WTC11 (cell line): ENCODE measurements at places on chromosomes 1 and 21.

GRCh38 chr1:7478809-7479499 lies 292.1 kb upstream of the VAMP3 start:
- DNase-seq: no peak

DNA sequence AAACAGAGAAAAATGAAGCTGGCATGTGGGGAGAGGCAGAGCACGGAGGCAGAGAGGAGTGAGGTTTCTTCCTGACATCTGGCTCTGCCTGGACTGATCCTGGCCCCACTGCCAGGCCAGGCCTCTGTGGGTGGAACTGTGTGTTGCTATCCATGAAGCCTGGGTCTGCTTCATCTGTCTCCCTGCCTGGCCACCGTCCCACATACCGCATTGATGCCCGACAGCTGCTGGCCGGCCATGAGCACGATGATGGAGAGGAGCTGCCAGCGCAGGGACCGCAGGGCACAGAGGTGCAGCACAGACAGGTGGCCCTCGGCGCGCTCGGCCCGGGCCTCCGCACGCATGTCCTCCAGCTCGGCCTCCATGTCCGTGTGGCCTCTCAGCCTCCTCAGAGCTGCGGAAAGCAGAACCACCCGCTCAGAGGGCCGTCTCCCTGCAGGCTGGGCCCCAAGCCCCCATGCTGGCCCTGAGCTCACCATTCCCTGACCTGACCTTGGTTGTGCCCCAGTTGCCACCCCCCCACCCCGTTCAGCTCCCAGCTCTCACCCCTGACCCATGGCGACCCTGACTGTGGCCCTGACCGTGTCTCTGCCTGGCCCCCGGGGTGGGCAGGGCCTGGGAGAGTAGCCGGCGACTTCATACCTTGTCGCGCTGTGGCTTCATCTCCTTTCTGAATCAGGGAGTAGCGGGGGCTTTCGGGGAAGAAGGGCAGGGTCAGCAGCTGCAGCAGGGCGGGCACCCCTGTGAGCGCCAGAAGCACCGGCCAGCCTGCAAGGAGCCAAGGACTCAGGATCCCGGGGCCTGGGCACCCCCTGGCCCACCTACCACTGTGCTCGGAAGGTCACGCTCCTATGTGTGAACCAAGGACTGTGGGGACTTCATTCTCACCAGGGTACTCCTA lies 11.5 kb downstream of the SLC2A7 start:
- no peak for DNase-seq

DNA sequence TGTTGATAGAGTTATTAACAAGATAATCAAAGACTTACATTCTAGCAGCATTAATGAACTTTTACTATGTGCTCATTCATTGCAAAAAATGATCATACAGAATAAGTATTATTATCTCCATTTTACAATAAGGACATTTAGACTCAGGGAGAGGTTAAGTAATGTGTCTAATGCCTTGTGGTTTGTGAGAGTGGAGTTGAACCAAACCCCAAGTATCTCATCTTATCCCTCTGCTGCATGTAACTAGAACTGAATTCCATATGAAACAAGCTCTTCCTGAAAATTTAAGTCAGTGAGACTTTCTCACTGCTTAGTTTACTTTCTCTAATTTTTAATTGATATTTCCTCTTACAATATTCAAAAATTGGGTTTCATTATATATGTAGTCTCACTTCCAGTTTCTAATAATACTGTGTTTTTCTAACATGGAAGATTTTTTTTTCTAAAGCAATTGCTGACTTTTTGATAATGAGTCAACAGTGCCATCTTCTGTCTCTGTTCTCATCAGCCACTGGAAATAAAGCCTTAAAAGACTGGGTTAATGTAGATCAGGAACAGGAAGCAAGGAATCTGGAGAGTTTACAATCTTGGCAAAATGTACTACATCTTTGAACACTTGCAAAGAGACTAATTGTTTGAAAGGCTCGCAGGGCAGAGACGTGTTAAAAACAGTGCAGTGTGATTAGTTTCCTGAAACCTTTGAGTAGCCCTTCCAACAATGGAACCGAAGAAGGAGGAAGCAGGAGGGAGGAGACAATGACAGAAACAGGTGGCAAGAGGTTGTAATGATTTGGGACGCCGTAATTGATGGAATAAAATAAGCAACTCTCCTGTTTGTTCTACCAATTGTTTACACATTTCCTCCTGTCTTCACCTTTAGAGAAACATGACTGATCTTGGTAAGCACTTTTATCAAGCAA lies 567.6 kb downstream of the MRPL39 start:
- no peak for DNase-seq

DNA sequence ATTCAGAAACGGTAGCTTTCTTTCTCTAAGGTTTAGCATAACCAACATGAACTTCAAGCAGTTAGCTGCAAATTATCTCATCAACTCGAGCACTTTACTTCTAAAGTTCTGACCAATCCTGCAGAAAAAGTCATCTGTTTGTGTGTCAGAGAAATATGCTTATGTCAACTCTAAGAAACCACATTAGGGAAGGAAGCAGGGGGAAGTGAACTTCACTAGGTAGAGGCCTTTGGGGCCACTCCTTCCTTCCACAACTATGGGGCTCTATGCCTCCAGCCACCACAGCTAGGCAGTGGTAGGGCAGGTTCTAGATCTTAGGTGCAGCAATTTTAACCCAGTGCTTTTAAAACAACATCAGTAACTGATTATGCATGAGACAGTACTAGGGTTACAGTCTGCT lies 375.9 kb downstream of the DSCAM start:
- DNase-seq: no peak

DNA sequence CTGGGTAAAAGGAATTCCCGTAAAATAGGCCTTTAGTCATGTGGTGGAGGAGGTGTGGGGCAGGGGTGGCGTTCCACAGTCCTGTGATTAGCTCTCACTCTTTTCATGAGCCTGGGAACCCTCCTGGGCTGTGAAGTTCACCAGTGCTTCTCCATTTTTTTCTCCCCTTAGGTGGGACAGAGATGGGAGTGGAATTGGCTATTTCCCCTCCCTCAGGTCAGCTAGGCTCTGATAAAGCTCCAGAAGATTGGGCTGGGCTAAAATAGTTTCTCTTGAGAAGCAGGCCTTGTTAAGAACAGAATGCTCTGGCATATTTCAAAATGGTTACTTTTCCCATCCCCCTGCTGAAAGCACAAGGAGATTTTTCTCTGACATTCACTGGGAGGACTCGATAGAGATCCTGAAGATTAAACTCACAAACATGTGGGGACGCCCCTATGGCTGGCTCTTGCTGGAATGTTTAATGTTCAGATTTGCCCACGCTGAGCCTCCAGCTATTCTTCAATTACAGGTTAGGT lies 33.4 kb upstream of the SLC2A1 start:
- no peak for DNase-seq

DNA sequence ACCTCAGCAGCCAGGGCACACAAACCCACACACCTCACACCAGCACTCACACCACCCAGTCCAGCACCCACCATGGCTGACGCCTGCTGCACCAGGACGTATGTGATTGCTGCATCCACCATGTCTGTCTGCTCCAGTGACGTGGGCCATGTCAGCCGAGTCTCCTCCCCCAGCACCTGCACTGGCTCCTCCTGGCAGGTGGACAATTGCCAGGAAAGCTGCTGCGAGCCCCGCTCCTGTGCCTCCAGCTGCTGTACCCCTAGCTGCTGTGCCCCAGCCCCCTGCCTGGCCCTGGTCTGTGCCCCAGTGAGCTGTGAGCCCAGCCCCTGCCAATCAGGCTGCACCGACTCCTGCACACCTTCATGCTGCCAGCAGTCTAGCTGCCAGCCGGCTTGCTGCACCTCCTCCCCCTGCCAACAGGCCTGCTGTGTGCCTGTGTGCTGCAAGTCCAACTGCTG lies at the start of gene KRTAP10-8:
Gene KRTAP10-8, plus strand, starts transcription at position 51 of the 458 bp plus-strand sequence. Its CDS starts 22 bp downstream, at position 73.
- DNase-seq: no peak

- no peak for DNase-seq
Measured at GRCh38 chr21:44700101-44701022, 3.4 kb downstream of the KRTAP10-12 start.

- no peak for DNase-seq
Measured at GRCh38 chr1:91883470-91883869, 2.5 kb downstream of the TGFBR3 start.

DNA sequence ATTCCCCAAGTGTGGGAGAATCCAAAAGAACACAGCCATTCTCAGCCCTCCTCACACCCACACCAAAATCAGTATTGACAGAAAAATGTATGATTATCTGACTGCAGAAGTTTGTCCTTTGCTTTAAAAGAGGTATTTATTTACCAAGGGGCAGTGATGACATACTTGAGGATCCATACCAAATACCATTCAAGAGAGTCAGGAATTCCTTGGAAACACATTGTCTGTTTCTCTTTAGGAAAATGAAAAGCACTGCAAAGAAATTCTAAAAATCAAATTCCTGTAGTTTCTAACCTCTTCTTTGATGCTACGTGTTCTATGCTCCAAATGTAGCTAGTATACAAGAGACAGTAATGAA lies 509.6 kb upstream of the CXADR start:
- DNase-seq: no peak
